NCI-H526 (cell line): ENCODE measurements at places on chromosomes 2 and 18.

GRCh38 chr2:150621526-150622213 is 134.2 kb upstream of the RND3 start:
- DNase-seq: no peak

- DNase-seq: no peak
Measured at GRCh38 chr18:36600548-36600947, 228.3 kb downstream of the TPGS2 start.

DNA sequence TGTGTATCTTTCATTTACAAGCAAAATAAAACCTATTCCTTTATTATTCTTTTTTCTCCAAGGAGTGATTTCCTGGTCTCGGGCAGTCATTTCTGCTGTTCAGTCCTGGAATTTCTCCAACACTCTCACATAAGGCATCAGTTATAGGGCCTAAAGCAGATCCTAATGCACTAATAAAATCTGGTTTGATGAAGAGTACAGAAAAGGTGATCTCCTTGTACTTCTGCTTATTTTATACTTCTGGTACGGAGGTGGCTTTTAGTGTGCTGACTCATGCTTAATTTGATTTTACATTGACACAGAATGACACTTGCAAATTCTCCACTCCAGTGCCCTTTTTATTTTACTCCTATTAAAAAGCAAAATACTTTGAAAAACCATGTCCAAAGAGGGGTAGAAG is 157.4 kb downstream of the DOK6 start:
- DNase-seq: no peak

GRCh38 chr2:20556756-20557155 is 94.1 kb downstream of the HS1BP3 start:
- no peak for DNase-seq

GRCh38 chr2:9213477-9214051 is 7.0 kb downstream of the ASAP2 start:
- no peak for DNase-seq

DNA sequence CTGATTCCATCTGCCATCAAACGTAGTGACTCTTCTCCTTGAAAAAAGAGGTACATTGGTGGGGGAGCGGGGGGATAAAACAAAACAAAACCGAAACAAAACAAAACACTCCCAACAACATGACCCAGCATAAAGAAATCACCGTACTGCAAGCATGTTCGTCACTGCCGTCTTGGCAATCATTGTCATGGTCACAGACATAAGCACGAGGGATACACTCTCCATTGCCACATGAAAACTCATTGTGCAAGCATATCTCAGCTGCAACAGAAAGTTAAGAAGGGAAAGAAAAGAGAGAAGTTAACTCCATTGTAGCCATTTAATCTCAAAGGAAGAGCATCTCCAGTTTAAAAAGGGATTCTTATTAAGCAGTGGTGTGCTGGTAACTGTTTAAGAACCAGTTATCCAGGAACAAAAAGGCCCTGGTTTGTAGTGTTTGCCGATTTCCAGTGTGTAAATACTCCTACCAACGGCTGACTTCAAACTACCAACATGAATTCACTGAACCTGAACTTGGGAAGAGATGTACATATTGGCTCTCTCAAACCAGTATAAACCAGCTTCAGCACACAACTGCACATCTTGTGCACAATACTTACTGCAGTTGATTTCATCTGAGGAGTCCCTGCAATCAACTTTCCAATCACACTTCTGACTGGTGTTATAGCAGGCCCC is 68.2 kb downstream of the LRP2 start:
- DNase-seq: peak; percentile 19
